ENCODE measurements at places on chromosomes 7 and 10.
A peak's percentile ranks its signal among the peaks of the same experiment; 100 is the strongest.

GRCh38 chr7:8785081-8785480 lies 351.7 kb downstream of the NXPH1 start:
- no peak for DNase-seq

DNA sequence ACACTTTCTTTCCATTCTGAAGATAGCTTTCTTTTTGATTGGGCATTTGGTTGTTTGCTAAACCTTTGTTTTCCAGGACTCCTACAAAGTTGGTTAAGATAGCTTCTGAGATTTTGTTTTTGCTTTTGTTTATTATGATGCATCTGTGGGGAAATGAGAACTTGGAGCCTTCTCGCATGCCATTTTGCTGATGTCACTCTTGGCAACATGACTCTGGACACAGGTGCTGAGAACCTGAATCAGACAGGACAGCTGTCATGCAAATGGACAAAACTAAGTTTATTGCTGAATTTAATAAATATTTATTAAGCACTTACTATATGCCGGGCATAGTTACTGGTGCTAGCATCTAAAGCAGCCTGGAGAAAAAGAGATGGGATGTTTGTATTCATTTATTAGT lies 274.1 kb downstream of the ZEB1 start:
- DNase-seq: no peak

GRCh38 chr10:43846968-43847367 lies 198.3 kb upstream of the ZNF32 start:
- no peak for DNase-seq

DNA sequence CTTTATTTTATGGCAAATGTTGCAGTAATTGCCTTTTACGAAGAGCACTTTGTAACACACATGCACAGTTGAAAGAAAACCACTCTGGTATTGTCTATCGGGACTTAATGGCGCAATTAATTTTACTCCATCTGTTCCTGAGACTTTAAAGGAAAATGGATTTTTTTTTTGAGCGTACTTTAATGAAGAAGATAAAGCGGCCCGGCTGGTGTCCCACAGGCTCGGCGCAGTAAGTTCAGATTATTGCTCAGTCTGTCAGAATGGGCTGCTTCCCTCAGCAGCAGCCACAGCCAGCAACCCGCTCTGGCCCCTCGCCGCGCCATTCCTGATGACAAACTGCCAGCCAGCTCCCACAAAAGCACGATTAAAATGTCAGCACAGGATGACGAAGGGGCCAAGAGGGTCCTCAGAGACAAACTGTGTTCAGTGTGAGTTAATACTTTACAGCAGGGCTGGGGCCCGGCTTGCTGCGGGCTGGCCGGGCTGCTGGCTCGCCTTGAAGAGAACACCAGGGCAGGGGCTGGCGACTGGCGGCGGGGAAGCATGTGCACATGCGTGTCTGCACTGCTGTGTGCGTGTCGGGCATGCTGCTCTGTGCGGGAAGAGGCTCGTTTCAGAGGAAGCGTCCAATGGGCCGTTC lies 501.0 kb upstream of the GALNT17 start:
- no peak for DNase-seq

- no peak for DNase-seq
Measured at GRCh38 chr10:71443676-71444075, 47.0 kb downstream of the CDH23 start.

- no peak for DNase-seq
Measured at GRCh38 chr10:126042906-126043305, 146.5 kb downstream of the FANK1 start.

DNA sequence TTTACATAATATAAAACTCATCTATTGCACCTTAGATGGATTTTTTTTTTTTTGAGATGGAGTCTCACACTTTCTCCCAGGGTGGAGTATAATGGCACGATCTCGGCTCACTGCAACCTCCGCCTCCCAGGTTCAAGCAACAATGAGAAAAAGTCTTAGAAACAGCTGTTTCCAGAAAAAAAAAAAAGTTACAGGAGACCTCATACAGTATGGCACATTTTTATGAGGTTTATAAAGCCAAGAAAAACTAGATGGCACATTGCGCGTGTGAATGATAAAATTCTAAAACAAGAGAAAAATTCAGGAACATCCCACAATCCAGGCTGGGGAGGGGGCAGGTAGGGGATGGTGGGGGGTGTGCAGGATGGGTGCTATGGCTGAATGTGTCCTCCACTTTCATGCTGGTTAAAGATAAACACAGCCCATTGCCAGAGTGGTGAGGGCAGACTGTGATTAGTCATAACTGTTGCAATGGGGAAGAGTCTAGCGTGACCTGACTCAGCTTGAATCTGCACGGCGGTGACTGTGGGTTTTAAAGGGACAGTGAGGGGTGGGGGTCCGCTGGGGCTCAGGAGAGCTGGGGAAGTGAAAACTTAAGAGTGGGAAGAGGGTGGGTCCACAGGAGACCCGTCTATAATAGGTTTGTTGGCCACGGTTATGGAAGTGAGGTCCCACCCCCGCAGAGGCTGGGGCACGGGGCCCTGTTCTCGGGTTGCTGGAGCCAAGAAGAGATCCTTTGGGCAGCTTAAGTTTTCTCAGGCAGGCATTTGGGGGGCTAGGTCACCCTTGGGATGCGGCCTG lies 11.9 kb upstream of the LRRC27 start:
- peak; percentile 25 for DNase-seq

- no peak for DNase-seq
Measured at GRCh38 chr7:67045496-67045995, 48.9 kb downstream of the TYW1 start.

- no peak for DNase-seq
Measured at GRCh38 chr7:149642589-149642988, 130.8 kb downstream of the ZNF467 start.

DNA sequence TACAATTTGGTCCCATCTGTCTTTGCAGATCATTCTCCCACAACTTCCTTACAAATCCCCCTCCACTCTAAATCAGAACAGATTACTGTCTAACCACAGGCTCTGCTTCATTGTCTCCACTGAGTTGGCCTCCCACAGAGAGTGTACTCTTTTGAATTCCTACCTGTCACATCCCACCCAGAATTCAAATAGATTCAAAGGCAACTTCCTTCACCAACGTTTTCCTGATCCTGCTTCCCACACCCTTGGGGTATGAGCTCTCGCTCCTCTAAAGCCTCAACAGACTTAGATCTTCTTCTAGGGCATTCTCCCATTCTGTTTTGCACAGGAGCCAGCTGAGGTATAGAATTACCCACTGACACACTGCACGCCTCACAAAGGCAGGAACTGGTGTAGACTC lies 197.8 kb upstream of the CDCA7L start:
- no peak for DNase-seq

GRCh38 chr7:69358163-69358821 lies 240.0 kb upstream of the AUTS2 start:
- DNase-seq: no peak

DNA sequence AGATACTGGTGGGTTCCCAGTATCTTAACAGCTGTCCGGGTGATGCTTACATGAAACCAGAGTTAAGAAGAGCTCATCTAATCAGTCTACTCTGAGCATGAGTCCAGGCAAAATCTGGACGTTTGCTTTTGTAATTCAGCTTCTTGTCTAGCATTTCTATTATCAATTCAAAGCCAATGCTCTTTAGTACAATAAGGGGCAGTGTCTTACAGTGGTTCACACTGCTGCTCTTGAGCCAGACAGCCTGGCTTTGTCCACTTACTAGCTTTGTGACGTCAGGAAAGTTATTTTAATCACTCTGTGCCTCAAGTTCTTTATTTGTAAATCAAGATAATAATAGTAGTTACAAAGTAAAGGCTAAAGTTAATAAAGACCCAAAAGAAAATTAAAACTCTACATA lies 227.3 kb upstream of the TCF7L2 start:
- DNase-seq: no peak

DNA sequence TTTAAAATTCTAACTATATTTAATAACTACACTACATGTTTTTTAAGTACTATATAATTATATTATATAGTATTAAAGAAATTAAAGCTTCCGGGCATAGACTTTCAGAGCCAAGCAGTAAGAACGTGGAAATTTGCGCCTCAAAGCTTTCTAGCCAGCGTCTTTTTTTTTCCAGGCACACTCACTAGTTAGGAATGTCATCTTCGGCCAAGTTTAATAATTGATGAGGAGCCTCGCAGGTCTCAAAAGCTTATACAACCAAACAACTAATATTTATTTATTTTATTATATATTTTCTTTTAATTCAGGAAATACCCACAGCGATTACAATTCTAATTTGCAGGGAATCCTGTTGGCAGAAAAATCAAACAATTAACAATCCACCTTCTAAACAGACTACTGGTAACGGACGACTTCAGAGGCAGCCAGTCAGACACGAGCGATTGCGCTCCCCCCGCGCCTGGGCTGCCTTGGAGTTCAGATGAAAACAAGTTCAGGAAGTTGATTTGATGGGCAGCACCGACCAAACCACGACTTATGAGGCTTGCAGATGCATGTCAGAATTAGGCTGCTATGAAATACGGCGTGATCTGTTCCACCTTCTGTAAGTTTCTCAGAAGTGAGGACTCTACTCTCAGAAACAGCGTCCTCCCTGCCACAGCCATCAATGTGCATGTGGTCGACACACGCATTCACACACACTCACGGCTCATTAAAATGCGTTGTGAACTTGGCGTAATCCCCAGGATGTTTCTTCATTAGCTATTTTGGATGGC lies 431.8 kb upstream of the MGMT start:
- peak; percentile 33 for DNase-seq

GRCh38 chr10:118508863-118509262 lies 86.6 kb downstream of the PRLHR start:
- no peak for DNase-seq

- DNase-seq: no peak
Measured at GRCh38 chr10:15068802-15069201, 19.8 kb downstream of the ACBD7 start.

GRCh38 chr10:95877881-95878280 lies 29.9 kb upstream of the CC2D2B start:
- no peak for DNase-seq

DNA sequence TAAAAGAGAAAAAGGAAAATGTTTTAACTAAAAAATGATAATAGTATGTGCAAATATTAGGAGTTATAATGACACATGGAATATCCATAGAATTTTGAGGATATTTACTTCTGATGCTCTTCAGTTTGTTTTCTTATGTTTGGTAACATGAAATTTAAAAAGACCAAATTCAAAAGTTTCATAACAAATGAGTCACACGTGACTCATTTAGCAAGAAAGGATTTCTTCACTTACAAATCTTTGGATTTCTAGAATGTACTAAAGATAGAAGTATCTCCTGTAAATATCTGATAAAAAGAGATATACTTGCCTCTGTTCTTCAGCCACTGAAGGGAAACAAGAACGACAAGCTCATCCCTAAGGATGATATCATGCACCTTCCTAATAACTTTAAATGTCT lies 774.5 kb upstream of the LRRTM3 start:
- no peak for DNase-seq

- DNase-seq: no peak
Measured at GRCh38 chr7:127865466-127865865, 165.8 kb downstream of the LRRC4 start.

- DNase-seq: no peak
Measured at GRCh38 chr7:42746214-42746613, 165.7 kb downstream of the C7orf25 start.

GRCh38 chr7:23530405-23530804 lies 1.4 kb downstream of the TRA2A start:
- peak; percentile 8 for DNase-seq

DNA sequence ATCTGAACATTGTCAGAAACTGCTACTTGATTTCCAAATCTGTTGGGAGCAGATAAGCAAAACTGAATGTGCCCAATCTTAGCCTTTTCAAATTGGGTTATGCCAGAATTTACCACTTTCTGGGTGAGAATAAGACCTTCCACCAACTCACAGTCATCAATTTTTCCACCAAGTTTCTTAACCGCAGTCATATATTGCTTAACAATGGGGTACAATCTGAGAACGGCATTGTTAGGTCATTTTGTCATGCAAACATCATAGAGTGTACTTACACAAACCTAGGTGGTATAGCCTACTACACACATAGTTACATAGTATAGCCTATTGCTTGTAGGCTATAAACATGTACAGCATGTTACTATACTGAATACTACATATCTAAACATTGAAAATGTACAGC lies 16.0 kb downstream of the MRPS33 start:
- DNase-seq: no peak

DNA sequence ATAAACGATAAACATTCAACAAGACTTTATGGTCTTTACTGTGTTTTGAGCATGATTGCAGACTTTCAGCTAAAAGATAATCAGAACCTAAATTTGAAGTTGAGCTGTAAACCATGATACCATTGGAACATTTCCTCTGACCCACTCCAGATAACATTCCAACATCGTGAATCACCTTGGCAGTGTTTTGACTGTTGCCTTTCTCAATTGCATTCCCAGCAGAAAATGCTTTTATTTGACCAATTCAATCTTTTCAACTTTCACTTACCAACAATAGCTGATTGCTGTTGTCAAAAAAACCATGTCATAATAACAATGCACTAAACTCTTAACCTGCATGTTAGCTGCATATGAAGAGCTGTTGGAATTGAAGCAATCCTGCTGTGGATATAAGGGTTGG lies 165.5 kb downstream of the MDFIC start:
- DNase-seq: no peak

DNA sequence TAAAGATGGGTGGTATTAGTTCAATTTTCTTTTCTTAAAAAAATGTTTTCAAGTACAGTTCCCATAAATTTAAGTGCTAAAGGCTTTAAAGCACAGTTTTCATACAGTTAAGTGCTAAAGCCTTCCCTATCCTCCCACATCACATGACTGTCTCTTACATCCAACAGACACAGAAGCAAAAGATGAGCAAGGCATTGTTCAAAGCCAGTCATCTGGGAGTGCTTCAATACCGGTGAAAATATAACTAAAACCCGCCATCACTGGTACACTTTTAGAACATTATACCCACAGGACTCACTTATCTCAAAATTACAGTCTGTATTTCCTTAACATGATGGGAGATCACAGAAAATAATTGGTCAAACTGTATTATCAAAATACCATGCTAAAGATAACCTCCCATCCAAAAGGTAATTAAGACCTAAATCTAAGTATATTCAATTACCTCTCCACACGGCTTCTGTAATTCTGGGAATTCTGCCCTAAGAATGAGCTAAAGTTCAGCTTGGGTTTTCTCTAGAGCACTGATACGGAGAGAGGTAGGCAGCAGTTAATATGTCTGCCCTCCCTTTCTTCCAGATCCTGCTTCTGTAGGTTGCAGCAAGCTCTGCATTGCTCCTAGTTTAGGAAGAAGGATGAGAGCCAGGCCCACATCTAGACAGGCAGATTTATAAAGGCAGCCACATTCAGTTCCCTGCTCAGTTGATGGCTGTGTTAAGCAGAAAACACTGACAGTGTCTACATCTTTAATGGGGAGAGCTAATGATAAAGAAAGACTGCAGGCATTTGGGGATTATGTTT lies 474.8 kb upstream of the PFKP start:
- no peak for DNase-seq

- no peak for DNase-seq
Measured at GRCh38 chr7:128661446-128661845, 10.6 kb upstream of the GARIN1A start.

DNA sequence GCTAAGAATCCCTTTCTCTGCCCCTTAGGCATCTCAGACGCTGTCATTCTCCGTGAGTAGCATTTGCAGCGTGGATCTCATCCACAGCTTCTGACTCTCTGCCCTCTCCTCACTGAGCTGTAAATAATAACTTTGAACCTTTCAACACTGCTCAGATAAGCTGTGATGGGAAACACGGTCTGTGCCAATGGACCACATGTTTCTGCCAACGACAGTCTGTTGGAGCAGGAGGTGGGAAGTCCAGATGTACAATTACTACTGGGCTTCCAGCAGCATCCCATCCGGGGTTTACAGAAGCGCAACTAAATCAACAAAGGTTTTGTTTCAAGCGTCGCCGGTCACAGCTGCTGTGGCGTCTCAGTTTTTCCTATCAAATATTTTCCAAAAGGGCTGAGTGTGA lies 1110.6 kb downstream of the TYW1 start:
- DNase-seq: no peak

- DNase-seq: no peak
Measured at GRCh38 chr7:114026486-114027089, 107.8 kb upstream of the PPP1R3A start.

Data from activated T-cell treated with anti-CD3 and anti-CD28 coated beads for 48 hours (primary cell).